Fibroblast of the conjunctiva (primary cell): ENCODE measurements at places on chromosomes 11 and 22.

GRCh38 chr11:87926250-87926970 is 248.8 kb downstream of the RAB38 start:
- peak; percentile 14 for DNase-seq

- peak; percentile 55 for DNase-seq
Measured at GRCh38 chr11:72144807-72145565, 9.5 kb downstream of the FOLR3 start.

DNA sequence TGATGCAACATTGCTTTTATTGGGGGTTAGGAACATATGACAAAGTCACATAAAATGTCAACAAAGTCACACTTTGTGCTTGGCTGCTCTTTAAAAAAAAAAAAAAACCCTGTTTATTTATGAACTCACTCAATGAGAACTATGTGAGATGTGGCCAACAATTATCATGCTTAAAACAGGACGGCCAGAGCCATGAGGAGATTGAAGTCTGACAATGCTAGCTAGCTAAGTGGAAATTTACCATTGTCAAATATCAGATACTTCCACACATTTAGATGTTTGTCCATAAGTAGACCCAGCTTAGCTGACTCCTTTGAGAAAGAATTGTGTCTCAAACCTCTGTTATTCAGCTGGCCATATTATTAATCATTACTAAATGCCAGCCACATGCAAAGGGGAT is 26.9 kb downstream of the BLID start:
- DNase-seq = no peak

- no peak for DNase-seq
Measured at GRCh38 chr11:44229098-44229497, 80.8 kb downstream of the ALX4 start.

DNA sequence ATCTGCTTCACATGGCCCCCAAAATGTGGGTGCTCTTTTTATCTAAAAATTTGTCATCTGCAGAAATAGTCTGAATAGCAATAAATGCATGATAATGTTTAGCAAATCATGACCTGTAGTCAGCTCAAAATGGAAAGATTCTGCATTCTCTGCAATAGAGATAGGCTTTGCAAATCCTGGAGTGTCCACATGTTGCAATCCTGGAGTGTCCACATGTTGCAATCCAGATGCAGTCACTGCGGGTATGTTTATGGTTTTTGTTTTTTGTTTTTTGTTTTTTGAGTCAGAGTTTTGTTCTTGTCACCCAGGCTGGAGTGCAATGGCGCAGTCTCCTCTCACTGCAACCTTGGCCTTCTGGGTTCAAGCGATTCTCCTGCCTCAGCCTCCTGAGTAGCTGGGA is 20.2 kb upstream of the LRRC32 start:
- peak; percentile 30 for DNase-seq

DNA sequence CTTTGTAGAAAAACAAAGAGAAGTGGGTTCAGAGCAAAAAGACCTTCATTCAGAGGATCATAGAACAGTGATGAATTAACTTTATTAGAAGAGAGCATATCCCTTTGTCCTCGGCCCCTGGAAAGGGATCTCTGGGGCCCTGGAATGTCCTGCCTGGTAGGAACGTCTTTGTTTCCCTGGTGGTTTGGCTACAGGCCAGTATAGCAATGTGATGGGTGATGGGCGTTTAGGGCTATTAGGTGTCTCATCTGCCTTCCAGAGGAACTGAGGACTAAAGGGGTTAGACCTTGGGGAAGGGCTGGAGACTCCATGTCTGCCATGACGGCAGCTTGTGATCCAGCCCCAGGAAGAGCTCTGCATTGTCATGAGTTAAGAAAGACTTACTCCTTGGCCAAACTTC is 9.1 kb downstream of the APOL4 start:
- no peak for DNase-seq

DNA sequence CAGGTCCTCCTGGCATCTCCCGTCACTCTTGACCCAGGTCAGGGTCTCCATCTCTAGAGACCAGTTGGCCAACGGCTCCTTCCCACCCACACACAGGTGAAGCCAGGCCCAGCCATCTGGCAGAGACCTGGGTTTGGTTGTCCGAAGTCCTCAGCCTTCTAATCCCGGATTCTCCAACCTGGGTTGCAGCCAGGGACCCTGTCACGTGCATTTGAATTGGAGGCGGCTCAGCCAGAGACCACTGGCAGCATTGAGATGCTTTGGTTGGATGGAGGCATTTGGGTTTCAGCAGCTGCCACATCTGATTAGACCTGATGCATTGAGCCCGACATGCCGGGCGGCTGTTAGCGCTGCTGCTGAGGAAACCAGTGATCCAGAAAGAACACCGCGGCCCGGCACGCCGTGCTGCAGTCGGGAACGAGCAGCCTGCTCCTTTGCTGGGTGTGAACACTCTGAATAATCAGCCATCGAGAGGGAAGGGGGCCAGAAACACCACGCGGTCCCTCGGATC is 163.2 kb downstream of the BRD1 start:
- DNase-seq = no peak

DNA sequence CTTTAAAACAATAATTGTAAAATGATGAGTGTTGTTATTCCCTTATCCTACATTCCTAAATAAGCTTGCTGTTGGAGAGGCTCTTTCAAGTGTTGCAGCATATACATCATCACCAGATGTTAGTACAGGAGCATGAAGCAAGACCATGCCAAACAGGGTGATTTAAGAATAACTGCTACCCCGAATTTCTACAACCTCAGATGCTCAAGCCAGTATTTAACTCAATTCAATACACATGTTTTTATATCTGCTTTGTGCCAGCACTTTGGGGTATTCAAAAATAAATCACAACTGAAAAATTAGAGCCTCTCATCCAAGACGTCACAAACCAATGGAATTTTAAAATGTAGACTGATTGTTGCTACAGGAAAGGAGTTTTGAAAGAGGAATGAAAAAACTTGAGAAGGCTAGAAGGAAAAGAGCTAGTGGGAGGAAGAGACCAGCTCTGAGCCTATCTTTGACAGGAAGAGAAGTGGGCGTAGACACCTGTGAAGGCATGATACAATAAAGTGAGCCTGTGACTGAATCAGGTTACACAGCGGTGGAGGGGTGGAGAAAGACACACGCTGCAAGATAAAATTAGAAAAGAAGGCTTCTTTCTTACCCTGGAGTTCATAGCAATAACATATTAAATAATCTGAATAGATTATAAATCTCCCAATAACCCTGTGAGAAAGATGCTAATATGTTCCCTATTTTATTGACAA is 95.8 kb downstream of the DLG2 start:
- DNase-seq = no peak

DNA sequence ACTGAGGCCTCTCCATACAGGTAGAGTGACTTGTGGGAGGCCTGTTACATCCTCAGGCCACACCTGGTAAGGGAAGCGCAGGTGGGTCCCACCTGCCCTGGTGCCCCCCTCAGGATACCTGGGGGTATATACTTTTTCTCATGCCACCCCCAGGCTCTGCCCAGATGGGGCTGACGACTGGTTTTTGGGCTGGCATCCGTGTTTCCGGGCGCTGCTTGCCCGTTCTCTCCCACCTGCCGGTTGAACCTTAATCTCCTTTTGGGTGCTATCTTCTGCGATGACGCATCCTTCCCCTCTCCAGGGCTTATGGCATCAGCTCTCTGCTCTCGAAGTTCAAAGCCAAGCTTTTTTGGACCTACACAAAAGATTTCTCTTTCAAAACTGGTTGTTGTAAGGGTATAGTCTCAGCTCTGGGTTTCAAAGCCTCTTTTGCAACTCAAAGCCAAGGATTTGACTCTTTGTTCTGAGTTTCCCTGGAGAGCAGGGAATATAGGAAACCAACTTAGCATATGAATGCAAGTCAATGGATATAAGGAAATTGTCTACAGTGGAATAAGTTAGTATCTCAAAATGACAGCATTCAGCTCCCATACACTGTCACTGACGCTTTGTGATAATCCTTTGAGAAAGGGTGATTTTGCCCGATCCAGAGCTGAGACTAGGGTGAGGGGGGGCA is 8.6 kb upstream of the LRRC10B start:
- no peak for DNase-seq

GRCh38 chr11:1747753-1748635 is 2.4 kb downstream of the IFITM10 start:
- no peak for DNase-seq

- DNase-seq = no peak
Measured at GRCh38 chr22:31742115-31742514, 7.8 kb downstream of the PRR14L start.

- DNase-seq = no peak
Measured at GRCh38 chr11:113668255-113668654, 37.9 kb downstream of the TMPRSS5 start.

DNA sequence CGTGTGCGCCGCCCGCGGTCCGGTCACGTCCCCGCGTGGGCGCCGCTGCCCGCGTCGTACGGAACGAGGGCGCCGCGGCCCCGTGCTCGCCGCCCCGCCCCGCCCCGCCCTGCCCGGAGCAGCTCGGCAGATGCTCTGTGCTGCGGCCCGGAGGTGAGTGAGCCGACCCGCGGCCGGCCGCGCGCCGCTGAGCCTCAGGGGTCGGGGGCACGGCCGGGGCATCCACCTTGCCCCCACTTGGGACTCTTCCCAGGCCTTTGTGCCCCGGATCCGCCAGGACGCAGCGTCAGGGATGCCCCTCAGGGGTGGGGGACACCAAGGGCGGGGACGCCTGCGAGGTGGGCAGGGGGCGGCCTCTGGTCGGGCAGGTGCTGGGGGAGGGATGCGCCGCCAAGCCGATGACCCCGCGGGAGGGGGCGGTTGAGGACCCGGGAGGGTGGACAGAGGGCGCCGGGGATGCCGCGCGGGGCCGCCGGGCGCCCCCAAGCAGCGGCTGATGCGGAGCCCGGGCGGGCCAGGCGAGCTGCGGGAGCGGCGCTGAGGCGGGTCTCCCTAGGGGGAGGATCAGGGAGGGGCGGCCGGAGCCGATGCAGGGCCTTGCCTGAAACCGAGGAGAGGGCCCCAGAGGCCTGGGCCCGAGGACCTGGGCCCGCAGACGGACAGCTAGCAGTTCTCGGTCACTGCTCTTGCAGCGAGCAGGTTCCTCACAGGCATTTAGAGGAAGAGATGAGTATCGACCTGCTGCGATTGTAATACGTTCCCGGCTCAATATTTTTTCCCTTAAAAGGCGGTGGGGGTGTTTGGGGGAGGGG is at the start of gene GNAZ:
Gene GNAZ, plus strand, starts transcription at position 102 of the 812 bp plus-strand sequence. CDS start 25,177 bp downstream, outside the sequence.
- DNase-seq = no peak

DNA sequence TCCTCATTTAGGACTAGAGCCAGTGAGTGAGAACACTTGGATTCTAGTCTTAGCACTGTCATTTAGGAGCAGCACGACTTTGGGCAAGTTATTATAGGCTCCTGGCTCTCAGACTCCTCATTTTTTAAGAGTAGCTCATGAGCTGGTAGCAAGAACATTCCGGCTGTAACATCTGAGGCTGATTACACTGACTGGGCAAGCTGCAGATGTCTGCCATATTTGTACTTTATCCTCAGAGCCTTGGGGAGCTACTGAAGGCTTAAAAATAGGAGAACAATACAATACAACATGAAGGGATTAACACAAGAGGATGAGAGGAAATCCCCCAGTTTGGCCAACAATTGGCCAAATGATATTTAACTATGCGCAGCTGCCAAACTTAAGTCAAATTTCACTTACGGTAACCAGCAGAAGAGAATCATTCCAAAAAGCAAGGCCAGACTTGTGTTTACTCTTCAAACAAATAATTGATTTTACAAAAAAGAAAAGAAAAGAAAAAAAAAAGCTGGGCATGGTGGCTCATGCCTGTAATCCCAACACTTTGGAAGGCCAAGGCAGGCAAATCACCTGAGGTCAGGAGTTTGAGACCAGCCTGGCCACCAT is 113.1 kb upstream of the ARHGAP42 start:
- peak; percentile 17 for DNase-seq

DNA sequence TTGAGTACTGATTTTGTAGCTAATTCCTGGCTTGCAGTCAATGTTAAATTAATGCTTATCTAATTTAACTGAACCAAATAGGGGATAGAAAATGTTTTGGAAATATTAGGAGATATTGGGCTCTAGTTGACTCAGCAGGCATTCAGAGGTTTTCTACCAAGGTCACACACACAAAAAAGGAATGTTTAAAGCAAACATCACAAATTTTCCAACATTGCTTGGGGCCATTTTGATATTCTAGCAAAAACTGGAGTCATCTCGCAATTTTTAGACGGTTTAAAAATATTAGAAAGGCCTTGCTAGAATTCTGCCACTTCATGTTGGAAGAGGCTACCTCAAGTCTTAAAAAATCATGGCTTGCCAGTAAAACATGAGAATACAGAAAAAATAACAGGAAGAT is 2082.1 kb upstream of the RAG2 start:
- no peak for DNase-seq

DNA sequence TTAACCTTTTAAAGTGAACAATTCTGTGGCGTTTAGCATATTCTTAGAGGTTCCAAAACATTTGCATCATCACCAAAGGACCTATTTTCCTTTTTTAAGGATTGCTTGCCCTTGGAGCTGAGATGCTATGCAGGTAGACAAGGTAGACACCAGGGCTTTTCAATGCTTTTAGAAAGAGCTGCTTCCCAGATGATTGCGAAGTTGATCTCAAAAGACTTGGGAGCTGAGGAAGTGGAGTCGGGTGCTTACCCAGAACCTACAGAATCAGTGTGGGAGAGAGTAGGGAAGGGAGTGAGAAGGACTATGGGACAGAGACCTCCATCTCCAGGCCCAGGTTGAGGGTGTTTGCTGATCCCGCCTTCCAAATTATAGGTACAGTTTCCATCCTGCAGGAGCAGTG is 11.1 kb upstream of the ALX4 start:
- no peak for DNase-seq

DNA sequence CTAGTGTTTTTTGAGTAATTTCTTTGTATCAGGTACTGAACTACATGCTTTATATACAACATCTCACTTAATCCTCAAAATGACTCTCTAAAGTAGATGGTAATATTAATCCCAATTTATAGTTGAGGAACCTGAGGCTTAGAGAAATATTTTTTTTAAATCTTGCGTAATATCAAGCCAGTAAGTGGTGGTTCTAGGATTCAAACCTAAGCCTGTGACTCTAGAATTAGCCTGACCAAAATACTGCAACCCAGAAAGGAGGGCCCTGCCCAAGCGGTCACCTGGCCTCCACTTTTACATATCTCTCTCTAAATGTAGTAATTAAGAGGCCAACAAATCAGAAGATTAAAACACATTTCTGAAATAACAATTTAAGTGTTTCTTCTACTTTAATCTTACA is 28.6 kb downstream of the SLC36A4 start:
- DNase-seq = no peak

GRCh38 chr11:68090706-68091105 is 30.5 kb downstream of the CHKA start:
- no peak for DNase-seq
